NCI-H187 (cell line): ENCODE measurements at places on chromosomes 16 and 17.
A peak's percentile ranks its signal among the peaks of the same experiment; 100 is the strongest.

DNA sequence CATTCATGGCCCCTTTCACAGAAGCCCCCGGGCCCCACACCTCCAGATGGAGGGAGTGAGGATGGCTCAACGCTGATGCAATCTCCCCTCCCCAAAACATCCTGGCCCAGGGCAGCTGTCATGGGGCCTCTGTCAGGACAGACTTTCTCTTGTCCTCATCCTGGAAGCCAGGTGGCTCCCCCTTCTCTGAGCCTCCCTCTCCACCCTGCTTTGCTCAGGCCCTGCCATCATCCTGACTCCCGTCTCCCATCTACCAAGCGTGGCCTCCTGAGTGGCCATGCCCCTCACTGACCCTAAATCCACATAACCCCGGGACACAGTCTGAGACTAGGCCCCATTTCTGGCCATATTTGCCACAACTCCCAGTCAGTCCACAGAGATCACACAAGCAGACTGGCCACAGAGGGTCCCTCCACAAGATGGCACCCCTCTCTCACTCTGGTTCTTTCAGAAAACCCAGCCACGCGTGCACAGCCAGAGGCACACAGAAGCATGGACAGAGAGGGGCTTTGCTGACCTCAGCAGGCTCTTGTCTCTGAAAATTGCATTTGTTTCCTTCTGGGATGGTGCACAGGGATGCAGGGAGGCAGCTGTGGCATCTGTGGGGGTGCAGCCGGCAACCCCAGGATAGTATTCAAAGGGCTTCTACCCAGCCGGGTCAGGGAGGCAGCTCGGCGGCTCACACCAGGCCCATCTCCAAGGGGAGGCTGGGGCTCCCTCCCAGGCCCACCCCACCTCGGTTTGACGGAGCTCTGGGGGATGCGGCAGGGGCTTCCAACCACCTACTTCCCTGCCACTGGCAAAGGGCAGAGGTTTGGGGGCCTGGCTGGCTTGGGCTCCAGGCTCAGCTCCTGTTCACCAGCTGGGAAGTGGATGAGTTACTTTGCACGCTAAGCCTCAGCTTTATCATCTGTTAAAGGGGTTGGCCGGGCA is 16.9 kb downstream of the DOC2B start:
- DNase-seq: peak; percentile 32

- no peak for DNase-seq
Measured at GRCh38 chr17:80274331-80274730, 13.7 kb downstream of the RNF213 start.

DNA sequence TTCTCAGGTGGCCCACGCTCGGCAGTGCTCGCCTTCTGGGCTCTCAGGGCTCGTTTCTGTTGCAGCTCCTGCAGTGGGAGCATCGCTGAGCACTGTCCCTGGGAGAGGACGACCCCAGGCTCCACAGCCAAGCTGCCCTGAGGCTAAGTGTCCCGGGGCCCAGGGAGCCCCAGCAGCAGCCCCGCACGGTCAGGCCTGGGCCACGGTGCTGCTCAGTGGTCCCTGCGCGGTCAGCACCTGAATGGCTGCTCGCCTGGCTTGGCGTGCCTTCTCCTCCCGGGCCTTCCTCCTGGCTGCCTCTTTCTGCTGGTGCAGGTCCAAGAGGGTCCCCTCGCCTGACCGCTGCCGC is 23.3 kb downstream of the CEP131 start:
- no peak for DNase-seq

DNA sequence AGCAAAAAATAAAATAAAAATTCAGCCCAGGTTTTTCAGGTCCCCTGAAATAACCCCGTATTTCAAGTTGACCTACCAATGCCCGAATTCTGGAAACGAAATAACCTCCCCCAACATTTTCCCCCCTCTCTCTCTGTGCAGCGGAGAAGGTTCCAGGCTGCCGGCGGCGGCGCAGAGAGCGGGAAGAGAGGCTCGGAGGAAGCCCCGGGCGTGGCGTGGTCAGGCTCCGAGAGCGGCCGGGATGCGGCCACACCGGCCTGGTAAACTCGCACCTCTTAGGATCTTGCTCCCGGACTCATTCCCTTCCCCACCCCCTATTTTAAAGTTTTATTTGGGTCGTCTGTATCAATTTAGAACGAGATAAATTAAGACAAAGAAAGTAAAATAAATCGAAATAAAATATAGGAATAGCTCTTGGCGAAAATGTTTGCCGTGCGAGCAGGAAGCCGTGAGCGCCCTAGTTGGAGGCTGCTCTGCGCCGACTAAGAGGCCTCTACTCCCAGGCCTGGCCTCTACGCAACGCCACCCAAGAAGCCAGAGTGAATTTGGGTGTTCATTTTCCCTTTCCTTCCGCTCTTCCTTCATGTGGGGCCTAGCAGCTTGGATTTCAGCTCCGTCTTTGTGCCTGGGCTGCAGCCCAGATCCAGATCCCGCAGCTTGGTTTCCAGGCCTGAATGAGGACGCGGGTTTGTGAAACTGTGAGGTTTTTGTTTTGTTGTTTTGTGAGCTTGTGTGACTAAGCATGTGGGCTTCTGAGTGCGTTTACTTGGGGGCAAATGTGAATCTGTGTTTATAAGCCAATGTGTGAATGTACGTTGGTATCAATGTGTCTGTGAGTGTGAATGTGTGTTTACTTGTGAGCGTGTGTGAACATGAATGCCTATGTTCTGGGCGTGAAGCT is 1.5 kb upstream of the HOXB6 start:
- DNase-seq: no peak

DNA sequence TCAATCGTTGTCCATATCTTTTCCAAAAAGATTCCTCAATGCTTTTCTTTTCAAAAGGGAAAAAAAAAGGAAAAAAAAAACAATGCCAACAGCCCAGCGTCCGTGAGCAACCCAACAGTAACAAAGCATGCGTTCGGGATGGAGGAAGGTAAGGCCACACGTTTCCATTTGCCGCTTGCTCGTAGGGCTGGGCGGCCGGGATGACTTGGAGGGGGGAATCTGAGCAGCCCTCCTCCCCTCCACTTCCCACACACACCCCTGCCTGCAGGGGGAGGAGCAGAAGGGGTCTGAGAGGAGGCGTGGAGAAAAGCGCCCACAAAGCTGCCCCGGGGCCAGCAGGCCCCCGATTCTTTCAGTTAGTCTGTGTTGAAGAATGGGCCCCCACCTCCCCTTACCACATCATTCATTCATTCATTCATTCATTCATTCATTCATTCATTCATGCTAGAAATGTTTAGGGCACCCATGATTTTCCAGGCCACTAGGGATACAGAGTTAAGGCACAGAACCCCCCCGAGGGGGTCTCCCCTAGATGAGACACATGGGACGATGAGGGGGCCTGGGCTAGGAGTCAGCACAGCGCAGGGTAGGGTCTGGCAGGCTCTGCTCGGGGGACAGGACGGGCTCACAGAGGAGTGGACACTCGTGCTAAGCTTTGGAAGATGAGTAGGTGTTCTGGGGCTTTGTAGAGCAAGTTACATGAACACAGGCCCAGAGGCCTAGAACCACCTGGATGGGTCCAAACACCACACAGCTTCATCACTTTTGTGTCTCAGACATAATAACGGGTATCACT is 10.9 kb upstream of the TBX2 start:
- DNase-seq: no peak

GRCh38 chr16:87464691-87465300 is 28.0 kb downstream of the ZCCHC14 start:
- no peak for DNase-seq

- no peak for DNase-seq
Measured at GRCh38 chr16:17296431-17296830, 174.3 kb downstream of the XYLT1 start.

DNA sequence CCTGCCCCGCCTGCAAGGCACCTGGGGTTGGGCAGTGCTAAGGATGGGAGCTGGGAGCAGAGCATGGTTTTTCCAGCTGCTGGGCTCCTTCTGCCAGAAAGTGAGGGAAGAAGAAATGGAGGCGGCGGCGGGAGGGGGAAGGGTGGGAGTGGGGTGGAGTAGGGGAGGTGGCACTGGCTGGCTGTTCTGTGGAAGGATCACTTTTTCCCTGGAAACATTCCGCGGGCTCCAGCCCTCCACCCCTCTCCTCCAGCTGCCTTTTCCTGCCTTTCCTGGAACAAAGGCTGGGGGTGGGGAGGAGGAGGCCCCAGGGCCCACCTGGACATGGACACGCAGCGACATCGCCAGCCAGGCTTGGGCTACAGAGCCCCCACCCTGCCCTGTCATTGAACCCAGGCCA is 41.1 kb downstream of the CFAP20 start:
- no peak for DNase-seq

DNA sequence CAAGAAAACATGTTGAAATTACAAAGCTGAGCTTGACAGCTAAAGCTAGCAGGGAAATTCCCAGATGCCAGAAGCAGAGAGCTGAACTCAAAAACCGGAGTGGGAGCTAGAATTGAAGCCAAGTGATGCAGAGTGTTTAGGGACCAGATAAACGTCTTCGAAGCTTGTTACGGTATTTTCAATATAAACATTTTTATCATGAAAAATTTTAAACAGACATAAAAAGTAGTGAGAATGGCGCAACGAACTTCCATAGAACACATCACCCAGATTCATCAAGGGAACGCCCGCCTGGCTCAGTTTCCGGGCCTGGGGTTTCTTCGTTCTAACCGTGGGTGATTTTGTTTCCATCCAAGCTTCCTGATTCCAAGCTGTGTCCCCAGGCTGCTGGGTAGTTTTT is 18.1 kb downstream of the SPNS2 start:
- DNase-seq: no peak

DNA sequence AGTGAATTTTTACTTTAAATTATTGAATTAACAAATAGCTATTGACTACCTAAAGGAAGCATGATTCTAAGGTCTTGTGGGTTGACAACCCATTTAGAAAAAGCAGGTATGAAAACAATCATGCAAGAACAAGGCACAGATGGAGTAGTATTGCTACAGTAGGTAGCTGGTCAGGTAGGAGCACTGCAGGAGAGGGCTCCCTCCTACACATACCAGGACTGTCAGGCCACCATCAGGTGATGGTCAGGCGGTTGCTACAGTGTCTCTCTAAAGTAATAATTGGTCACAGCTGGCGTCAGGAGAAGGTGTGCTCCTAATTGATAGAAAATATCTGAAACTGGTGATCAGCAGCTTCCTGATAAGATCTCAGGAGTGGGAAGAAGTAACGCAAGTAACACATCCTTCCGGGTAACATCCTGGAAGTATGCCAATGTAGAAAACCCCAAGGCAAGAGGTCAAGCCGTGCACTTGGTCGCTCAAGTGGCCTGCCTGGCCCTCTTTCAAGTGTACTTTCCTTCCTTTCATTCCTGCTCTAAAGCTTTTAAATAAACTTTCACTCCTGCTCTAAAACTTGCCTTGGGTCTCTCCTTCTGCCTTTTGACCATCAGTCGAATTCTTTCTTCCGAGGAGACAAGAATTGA is 486.5 kb downstream of the TMEM114 start:
- DNase-seq: no peak

- DNase-seq: no peak
Measured at GRCh38 chr16:53744449-53744848, 40.5 kb downstream of the FTO start.

GRCh38 chr16:35562919-35563318 is 2103.5 kb downstream of the TP53TG3F start:
- DNase-seq: no peak

DNA sequence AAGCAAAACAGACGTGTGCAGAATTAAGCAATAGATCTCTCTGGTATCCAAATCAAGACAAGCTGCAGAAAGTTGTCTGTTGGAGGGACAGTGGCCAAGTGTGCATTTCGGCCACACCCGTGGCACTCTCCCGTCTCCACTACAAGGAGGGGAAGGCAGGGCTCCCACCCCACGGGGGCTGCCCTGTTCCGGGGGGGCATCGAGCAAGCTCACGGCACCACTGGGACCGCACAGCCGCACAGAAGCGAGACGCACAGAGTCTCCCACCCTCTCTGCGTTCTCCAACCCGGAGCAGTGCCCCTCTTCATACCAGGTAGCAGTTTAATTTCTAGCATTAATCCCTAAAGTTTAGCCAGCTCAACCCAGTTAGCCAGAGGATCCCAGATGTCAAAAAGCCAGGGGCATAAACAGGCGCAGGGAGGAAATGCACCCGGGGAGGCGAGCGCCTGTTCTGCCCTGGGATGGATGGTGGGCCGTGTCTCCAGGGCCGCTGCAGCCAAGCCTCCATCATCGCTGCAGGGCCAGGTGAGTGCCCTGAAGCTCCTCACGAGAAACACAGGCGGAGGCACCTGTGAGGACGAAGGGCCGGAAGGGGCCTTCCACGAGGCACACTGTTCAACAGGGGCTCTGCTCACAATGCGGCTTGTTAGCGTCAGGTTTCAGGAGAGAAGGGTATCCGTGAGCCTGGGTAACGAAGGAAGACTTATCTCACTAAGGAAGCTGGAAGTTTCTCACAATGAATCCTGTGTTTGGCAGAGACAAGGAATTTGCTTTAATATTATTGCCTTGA is 42.1 kb upstream of the METRNL start:
- no peak for DNase-seq

GRCh38 chr17:55299890-55300289 is 35.1 kb downstream of the HLF start:
- DNase-seq: no peak

GRCh38 chr17:251531-251930 is 70.1 kb upstream of the DOC2B start:
- no peak for DNase-seq

DNA sequence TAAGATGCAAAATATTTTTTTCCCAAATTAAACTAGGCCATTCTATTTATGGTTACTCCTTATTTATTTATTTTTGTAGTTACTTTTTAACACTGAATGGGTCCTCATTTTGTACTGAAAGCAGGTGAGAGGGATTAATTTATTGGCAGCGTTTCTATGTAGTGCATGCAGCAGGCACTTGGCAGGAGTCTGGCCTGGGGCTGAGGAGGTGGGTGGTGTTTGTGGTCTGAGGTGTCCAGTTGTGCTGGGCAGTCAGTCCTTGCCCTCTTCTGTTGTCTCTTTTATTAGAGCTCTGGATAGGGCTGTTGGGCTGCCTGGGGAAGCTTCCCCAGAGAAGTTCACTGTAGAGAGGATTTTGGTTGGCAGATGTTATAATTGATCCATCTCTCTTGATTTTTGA is 12.7 kb downstream of the SEC14L1 start:
- DNase-seq: no peak
